ENCODE measurements at places on chromosomes 12 and 14. TPM values are rescaled to one million over a fixed set of nuclear protein-coding genes. Genes with fewer than 3 reads are reported as not detected.

GRCh38 chr14:61607570-61608244 lies 87.6 kb upstream of the HIF1A start:
- no peak for DNase-seq

DNA sequence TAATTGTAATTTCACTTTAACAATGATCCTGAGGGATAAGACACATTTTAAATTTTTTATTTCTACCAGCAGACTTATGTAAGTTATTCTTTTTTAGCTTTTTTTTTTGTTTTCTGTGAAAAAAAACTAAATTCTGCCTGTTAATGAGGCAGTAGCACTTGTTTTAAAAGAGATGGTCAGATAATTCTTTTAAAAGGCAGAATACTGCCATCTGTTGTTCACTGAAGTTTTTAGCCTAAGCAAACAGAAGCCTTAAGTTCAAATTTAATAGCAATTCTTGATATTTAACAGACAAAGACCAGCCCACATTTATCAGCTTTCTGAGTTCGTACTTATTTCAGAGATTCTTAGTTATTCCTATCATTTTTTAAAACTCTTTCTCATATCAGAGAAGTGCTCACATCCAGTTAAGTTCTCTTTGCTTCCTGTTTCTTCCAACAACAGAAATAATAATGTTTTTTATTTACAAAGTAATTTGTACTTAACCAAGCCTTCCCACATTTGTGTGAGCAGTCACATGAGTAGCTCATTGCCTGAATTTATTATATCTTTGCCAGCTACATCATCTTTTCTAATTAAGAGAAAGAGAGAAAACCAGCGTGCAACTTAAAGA lies 93.4 kb upstream of the SLCO1C1 start:
- no peak for DNase-seq

DNA sequence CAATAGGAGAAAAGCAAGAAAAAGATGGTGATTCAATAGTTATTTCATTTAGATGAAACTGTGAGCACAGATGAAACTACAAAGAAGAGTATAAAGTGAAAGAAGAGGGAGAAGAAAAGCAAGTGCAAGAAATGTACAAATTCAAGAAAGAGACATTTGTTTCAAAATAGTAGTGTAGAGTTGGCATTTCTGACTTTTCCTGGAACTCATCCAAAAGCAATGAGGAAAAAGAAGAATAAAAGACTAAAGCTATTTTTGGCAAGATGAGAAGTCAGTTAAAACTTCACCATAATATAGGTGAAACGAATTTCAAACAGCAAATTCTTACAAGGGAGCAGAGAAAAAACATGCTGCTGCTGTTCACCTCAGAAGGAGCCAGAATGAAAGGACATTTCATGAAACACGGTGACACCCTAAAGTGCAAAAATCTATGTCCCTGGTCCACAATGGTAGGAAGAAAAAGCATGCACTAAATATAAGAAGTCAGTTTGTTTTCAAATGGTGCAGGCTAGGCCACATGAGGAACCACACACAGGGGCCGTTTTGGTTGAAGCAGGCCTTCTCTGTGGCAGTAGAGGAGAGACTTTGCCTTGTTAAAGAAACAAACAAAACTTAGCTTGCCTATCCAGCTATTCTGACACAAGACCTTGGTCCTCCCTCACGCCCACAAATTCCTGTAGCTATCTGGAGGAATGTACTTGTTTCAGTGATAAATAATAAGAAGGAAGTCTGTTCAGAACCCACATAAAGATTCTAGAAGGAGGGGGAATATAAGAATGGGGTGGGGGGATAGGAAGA lies 11.1 kb upstream of the CMAS start:
- DNase-seq: no peak

The MYO1A gene
- total RNA-seq: 48.5 TPM

The GALNT8 gene
- total RNA-seq: 0.43 TPM

Data from mucosa of gallbladder (tissue), 1 donor.